DMS153 (cell line): ENCODE measurements at places on chromosomes 3 and 15.

DNA sequence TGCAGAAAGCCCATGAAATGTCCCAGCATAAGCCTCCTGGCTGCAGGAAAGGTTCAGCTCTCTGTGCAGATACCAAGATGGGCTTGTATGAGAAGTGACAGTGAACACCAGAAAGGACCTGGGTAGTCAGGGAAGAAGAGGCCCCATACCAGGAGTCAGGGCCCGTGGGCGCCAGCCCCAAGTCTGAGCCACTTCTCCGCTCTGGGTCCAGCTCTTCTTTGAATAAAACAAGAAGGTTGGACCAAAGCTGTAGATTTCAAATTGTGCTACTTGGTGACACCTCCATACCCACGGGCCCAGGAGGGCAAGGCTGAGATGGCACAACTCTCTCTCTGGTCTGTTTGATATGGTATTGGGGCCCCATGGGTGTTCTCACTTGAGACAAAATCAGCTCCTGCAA, 261.5 kb downstream of the UACA start:
- no peak for DNase-seq

GRCh38 chr3:126911162-126912026, 71.5 kb upstream of the PLXNA1 start:
- no peak for DNase-seq

- DNase-seq, result no peak
These were observed 208.3 kb upstream of the SLITRK3 start for GRCh38 chr3:165404357-165405027.

- DNase-seq, result no peak
These were observed 35.2 kb downstream of the IFT122 start for GRCh38 chr3:129474984-129475804.

DNA sequence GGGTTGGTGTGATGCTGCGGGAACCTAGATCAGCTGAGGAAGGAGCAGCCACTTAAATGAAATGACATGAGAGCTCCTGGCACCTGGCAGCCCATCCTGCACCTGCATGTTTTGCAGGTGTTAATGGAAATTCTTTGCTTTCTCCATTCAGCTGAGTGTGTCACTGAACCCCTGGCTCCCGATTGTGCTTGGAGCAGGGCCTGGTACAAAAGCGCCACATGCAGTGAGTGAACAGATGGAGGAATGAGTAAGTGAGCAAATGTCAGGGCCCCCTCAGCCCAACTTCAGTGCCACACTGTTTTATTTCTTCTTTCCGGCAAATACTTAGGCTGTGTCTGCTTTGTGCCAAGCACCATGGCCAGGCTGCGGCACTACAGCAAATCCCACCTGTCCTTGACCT, 132.2 kb downstream of the ASB7 start:
- DNase-seq, result no peak

DNA sequence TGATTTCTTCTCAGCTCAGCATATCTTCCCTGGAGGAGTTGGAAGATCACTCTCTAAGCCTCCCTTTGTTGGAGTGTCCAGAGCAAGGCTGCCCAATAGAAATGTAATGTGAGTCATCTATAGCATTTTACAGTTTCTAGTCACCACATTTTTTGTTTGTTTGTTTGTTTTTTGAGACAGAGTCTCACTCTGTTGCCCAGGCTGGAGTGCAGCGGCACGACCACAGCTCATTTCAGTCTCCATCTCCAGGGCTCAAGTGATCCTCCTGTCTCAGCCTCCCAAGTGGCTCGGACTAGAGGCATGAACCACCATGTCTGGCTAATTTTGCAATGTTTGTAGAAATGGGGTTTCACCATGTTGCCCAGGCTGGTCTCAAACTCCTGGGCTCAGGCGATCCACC, 21.3 kb downstream of the KLHL6 start:
- DNase-seq, result no peak

GRCh38 chr15:85329561-85330422, 50.6 kb upstream of the AKAP13 start:
- DNase-seq, result no peak
